ENCODE measurements at places on chromosomes 11 and 22.

- no peak for DNase-seq
Measured at GRCh38 chr22:39839917-39840510, 53.5 kb downstream of the ENTHD1 start.

GRCh38 chr11:74636630-74637184 lies 44.3 kb downstream of the POLD3 start:
- DNase-seq, result peak; percentile 51

DNA sequence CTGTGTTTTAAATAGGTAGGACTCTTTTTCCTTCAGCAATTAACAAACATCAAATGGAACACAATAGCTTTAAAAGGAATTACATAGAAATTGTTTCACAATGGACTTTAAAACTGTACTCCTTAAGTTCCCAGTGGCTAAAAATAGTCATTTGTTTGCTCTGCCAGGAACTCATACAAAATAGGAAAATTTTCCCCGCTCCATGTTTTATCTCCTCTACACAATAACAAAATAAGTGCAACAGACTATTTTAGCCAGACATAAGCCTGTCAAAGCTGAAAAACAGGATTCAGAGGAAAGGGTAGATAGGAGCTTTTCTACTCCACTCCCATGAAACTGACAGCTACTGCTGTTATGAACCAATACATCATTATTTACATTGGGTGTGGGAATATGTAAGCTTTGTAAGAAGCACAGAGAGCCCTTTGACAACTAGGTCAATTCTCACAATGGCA lies 90.1 kb downstream of the STK33 start:
- DNase-seq, result no peak

DNA sequence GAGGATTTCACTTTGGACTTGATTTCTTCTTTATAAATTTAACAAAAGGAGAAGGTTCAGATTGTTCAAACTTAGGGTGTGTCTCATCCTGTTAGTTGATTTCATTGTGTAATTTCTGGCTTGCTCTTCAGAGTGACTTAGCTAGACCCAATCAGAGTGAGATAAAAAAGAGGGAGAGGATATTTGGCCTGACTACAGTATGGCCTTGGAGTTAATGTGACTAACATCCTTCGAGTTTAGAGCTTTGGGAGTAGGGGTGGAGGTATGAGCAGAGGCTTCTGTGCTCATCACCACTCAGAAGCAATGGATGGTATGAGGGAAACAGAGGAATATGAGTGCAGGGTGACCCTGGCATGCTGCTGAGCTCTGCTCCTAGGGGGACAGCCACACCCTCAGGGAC lies 114.2 kb downstream of the ME3 start:
- DNase-seq, result no peak

- DNase-seq, result no peak
Measured at GRCh38 chr11:32890843-32891656, 1.6 kb upstream of the QSER1 start.

DNA sequence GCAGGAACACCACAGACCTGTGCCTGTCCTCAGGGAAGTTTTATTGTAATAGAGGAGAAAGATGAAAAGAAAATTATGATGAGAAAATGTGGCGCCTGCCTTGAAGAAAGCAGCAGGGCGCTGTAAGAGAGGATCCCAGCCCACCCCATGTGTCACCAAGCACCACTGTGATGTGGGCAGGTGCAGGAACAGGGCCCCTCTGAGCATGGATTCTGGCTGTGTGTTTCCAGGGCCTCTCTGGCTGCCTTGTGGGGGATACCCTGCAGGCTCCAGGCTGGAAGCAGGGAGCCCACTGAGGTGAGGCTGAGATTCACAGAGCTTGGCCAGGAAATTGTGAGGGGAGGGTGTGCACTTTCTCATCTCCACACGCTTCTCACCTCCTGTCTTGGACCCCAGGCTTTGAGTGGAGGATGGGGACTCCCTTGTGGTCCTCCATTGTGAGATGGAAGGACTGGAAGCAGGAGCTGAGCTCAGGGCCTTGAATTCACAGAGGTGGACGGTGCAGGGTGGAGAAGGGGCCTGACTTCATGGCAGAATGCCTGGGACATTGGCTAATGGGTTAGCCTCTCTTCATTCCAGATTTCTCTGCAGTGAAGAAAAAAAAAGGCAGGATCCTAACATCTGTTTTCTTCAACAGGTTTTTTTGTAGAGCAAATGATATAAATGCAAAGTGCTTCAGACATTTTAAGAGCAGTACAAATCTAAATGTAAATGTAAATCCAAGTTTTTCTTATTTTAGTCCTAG lies 246.6 kb upstream of the B3GAT1 start:
- no peak for DNase-seq

GRCh38 chr11:125423247-125423849 lies 72.7 kb downstream of the FEZ1 start:
- no peak for DNase-seq

DNA sequence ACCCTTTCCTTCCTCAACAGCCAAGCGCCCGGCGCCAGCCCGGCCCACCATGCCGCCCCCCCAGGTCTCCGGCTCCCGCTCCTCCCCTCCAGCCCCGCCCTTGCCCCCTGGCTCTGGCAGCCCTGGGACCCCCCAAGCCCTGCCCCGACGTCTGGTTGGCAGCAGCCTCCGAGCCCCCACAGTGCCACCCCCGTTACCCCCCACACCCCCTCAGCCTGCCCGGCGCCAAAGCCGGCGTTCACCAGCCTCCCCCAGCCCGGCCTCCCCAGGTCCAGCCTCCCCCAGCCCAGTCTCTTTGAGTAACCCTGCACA lies 3.3 kb upstream of the PDXP start:
- DNase-seq, result no peak

- no peak for DNase-seq
Measured at GRCh38 chr11:8217926-8218325, 45.8 kb downstream of the LMO1 start.

DNA sequence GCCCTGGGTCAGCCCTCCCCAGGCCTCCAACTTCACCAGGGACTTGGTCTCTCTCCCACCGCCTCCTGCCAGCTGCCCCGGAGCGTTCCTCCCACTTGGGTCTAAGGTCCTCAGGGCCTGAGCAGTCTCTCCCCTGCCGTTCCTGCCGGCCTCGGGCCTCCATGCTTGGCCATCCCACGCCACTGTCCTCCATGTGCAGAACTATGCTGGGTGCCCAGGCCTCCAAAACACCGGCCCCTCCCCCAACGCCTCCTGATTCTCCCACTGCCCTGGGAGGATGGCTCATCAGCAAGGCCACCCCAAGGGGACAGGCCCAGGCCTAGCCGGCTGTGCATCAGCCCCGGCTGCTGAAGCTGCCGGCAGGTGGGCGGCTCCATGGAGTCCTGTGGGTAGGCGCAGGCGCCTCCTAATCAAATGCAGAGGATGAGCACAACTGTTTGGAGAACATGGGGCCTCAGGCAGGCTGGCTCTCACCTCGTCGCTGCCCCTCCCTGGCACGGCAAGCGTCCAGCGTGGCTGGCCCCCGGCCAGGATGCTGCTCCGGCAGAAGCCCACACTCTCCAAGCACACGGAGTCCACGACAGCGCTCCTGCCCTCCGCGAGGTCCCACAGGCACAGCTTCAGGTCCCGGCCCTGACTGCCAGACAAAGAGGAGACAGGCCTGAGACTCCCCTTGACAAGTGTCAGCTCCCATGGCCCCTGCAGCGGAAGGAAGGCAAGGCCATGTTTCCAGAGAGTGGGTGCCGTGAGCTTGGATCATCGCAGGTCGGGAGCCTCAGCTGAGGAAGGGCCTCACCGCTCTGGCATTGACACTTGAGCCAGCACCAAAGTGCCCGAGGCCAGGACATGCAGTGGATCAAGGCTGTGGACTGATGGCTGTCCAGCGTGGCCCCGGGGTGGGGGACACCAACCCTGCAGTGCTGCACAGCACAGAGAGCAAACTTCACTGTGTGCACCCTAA lies 42.6 kb downstream of the GNB1L start:
- no peak for DNase-seq

- DNase-seq, result peak; percentile 1
Measured at GRCh38 chr11:111871693-111872161, 346 bp upstream of the ALG9 start.

DNA sequence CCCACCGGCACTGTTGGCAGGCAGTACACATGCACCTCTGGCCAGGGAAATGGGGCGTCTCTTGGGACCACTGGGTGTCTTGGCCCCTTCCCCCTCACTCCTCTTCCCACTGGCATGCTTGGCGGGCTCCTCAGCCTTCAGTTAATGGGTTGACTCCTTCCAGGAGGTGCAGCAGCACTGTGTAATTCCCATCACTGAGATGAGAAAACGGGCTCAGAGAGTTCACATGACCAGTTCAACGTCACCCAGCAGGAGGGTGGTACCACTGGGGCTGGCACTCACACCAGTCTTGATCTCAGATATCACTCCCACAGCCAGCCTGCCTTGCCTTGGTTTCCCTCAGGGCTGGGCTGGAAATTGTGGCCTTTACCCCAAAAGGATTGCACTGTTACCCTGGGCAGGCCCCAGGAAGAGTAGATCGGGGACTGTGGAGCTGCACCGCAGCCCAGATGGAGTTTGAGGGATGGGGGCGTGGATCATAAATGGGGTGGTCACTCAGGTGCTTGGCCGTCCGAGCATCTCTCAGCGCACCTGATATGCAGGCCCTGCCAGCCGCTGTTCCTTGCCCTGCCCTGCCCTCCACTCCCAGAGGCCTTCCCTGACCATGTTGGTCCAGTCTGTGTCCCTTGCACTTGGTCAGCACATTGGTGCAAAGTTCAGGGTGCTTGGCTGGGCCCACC lies 16.9 kb downstream of the CAPN5 start:
- no peak for DNase-seq

DNA sequence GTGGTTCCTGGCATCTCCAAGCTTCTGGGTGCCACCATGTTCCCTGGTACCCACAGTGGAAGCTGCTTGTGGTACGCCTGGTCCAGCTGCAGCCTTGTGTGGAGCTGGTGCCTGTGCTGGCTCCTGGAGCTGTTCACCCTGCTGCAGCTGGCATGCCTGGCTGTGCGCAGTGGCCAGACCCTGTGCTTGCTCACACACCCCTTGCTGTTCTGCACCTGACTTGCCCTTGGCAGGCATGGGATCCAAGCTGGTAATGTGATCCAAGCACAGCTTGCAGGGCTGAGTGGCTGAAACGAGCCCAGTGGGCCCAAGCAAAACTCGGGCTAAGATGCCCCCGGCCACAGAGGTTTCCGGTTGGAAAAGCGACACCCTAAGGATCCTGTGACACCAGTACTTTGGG lies 104.7 kb upstream of the CLMP start:
- no peak for DNase-seq

DNA sequence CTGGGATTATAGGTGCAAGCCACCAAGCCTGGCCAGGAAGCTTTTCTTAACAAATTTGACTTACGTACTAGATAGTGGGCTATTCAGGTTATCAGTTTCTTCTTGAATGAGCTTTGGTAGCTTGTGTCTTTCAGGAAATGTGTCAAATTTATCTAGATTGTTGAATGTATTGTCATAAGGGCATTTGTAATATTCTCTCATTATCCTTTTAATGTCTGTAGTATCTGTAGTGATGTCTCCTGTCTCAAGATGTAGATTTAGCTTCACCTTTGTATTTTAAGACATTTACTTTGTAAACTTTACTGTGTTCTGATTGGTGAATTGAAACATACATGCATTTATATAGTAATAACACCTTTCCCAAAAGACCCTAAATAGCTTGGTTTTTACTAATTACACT lies 20.7 kb downstream of the ARHGAP8 start:
- DNase-seq, result no peak

DNA sequence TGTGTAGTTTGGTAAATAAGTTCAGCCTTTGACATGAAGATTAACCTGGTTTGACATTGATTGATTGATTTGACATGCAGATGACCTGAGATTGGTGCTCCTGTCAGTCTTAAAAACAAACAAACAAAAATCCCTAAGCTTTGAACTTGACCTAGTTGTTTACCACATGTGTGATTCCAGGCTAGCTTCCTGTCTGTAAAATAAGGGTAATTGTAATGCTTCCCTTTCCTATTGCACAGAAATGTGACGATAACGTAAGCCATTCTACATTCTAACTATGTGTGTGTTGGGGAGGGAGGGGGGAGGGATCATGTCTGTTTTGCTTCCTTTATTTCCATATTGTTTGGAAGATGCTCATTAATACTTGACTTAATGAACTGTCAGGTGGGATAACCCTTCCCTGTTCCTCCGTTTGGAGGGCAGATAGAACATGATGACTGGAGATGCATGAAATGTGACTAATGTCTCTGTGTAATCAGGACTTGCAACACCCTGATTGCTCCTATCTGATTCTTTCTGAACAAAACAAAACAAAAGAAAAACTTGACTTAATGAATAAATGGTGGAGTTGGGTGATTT lies 106.1 kb upstream of the CLMP start:
- DNase-seq, result no peak

GRCh38 chr11:3105791-3106735 lies 48.8 kb upstream of the CARS1 start:
- no peak for DNase-seq

DNA sequence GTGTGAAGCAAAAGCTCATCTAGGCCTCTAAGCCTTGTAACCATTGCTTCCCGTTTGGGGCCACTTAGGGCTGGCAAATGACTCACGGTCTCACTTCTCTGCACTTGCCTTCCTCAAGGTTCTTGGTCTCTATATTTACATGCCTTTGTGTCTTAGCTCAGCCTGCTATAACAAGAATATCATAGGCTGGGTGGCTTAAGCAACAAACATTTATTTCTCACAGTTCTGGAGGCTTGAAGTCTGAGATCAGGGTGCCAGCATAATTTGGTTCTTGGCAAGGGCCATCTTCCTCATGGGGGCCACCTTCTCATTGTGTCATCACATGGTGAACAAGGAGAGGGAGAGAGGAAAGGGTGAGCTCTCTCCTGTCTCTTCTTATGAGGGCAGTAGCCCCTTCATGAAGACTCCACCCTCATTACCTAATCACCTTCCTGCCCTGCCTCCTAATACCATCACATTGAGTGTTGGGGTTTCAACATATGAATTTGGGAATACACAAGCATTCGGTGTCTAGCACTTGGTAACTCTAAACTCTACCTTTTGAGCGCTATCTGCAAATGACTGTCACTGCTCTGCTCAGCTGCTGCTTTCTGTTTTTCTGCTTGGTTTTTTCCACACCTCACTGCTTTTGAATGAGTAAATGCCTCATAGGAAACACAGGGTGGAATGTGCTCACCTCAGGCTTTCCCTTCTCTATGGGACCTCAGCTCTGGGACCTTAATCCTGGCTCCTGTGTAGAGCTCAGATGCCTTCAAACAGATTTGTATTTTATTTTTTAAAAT lies 16.2 kb upstream of the ME3 start:
- DNase-seq, result peak; percentile 68

DNA sequence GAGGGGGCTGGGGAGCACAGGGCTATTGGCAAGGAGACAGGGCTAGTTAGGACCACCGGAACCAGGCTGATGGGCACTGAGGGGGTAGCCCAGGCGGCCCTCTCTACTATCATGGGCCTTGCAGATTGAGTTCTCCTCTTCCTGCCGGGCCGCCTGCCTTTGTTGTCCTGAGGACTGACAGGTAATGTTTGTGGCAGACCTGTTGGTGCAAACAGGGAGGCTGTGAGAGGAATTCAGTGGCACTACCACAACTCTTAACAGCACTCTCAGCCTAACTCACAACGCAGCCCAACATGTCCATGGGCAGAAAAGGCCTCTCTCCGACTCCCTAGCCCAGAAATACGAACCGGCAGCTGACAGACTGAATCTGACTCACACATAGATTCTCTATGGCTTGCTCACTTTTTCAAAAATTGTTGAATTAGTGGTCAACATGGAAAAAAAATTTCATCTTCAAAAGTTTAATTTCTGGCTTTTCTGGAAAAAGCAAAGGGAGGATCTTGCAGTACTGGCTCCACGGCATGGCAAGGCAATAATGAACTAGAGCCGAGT lies 11.4 kb downstream of the KCNJ5 start:
- no peak for DNase-seq

Data from GM04504 (cell line).